ENCODE measurements at places on chromosomes 11 and 22. TPM values are rescaled to one million over a fixed set of nuclear protein-coding genes. Genes with fewer than 3 reads are reported as not detected.

The PDE3B gene
- total RNA-seq, result 46.3 TPM

DNA sequence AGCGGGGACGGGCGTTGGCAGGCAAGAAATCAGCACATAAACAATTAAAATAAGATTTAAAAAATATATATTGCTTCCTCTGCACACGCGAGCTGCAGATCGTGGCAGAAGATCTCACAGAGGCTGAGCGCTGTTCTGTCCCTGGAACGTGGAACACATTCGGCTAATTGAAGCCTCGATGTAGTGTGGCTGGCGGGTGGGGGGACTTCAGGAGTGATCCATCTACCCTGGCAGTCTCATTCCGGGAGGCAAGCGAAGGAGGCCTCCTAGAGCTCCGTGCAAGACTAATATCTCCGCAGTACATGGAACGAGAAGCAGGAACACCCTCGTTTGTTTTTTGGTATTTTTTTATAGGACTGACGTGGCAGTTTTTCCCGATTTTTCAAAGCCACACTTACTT lies 402.4 kb downstream of the MN1 start:
- no peak for DNase-seq

GRCh38 chr22:37502342-37503182 lies 16.4 kb upstream of the MFNG start:
- DNase-seq, result peak; percentile 91

- no peak for DNase-seq
These were observed 14.5 kb upstream of the RPS19BP1 start for GRCh38 chr22:39546889-39547586.

- peak; percentile 75 for DNase-seq
These were observed 15.5 kb upstream of the RAC2 start for GRCh38 chr22:37259540-37260029.

- DNase-seq, result peak; percentile 84
These were observed 1.2 kb upstream of the MICALL1 start for GRCh38 chr22:37904572-37905533.

DNA sequence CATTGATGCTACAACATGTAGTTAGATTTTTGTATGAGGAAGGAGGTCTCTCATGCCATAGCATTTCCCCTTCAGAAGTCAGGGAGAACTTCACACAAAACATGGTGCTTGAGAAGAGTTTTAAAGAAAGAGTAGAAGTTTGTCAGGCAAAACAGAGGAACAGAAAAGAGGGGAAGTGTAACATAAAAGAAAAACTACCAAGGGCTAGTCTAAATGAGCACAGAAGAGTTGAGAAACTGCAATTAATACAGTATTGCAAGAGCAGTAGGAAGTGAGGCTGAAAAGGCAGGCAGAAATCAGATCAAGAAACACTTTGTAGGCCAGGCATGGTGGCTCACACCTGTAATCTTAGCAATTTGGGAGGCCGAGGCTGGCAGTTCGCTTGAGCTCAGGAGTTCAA lies 61.0 kb downstream of the FAM168A start:
- no peak for DNase-seq

GRCh38 chr11:122882857-122883645 lies 492 bp downstream of the JHY start:
- peak; percentile 74 for DNase-seq

- DNase-seq, result no peak
These were observed 91.2 kb downstream of the ARHGAP42 start for GRCh38 chr11:100778166-100778785.

- peak; percentile 83 for DNase-seq
These were observed 39.0 kb upstream of the ADA2 start for GRCh38 chr22:17258015-17258787.

DNA sequence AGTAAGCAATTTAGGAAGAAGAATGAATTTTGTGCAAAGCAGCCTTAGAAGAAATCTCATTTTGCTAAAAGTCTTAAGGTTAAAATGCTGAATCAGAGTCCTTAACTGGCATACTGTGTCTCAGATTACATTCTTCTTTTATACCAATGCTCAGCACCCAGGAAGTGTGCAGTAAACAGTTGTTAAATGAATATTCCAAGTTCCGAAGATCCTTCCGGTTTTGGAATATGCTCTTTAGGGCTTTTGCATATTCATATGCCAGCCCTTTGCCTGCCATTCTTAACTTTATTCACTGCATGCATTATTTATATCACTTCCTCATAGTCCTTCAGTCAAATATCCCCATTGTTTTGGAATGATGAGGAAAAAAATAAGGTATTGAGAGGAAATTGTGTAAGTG lies 242.0 kb downstream of the DDX10 start:
- DNase-seq, result no peak

- no peak for DNase-seq
These were observed 48.6 kb downstream of the MCM5 start for GRCh38 chr22:35448523-35448922.

GRCh38 chr22:44206696-44207095 lies 26.0 kb downstream of the PARVG start:
- no peak for DNase-seq

- peak; percentile 77 for DNase-seq
These were observed 23.9 kb upstream of the MICAL2 start for GRCh38 chr11:12086271-12087074.

The KDM4E gene
- not detected for total RNA-seq

- no peak for DNase-seq
These were observed 310.1 kb upstream of the NARS2 start for GRCh38 chr11:78884761-78885160.

The CCDC82 gene
- total RNA-seq, result 16.3 TPM

DNA sequence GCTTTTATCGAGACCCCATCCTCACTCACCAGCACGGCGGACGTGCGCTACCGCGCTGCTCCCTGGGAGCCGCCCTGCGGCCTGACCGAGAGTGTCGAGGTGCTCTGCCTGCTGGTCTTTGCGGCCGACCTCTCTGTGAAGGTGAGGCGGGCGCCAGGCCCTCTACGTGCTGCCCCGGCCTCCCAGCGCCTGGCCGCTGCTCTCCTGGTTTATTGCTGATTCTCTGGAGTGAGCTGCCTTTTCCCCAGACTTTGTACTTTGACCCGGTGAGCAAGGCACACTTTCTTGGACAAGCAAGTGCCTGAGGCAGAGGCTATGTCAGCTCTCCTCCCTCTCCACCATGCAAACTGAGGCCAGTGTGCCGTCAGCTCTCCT lies 6.5 kb downstream of the TPCN2 start:
- DNase-seq, result peak; percentile 82

The PPP1CA gene
- total RNA-seq, result 152 TPM

GRCh38 chr11:30281476-30282288 lies 41.2 kb upstream of the ARL14EP start:
- no peak for DNase-seq

DNA sequence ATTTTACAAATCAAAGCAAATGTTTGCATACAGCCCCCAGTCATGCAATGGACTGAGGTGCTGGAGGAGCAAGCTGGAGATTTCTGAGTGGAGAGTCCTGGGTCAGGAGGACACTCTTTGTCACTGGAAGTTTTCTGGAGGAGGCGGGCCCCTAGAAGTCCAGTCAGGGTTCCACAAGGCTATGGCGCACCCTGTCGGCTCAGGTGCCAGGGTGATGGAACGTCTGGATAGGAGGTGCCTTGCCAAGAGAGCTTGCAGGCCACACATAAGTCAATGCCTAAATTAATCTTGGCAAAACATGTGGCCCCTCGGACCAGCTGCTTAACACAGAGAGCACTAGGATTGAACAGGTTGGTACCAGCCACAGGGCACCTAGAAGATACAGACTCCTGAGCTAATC lies 174.7 kb upstream of the CADM1 start:
- DNase-seq, result peak; percentile 39

The RIMBP3C gene
- total RNA-seq, result 0.30 TPM

Measured in hepatocyte (in vitro differentiated cells).